ENCODE measurements at places on chromosomes 11 and 22.

GRCh38 chr11:70471254-70471653, 72.9 kb downstream of the CTTN start:
- DNase-seq: peak; percentile 53

GRCh38 chr22:35523167-35523947, 17.3 kb upstream of the RASD2 start:
- DNase-seq: no peak

DNA sequence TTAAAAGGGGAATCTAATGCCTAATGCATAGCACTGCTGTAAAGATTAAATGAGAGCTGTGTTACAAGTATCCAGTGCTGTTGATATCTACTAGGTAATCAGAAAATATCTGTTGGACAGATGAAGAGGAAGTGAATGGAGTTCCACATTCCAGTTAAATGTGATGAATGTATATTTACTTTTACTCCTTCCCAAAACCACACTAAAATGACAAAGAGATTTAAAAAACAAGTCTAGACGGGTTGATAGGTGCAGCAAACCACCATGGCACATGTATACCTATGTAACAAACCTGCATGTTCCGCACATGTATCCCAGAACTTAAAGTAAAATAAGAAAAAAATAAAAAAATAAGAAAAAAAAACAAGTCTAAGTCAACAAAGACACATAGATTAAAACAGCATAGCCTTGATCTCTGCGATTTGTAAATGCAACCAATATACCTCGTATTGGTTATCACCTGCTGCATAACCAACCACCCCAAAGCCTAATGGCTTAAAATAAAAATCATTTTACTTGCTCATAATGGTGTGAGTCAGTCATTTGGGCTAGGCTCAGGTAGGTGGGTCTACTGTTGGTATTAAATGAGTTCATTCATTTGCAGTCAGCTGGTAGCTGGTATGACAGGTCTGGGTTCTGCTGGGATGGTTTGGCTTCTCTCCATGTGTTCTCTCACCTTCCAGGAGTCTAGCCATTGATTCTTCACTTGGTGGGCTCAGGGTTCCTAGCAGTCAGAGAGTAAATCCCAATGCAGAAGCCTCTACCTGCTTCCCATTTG, 39.7 kb upstream of the SLC6A5 start:
- no peak for DNase-seq

DNA sequence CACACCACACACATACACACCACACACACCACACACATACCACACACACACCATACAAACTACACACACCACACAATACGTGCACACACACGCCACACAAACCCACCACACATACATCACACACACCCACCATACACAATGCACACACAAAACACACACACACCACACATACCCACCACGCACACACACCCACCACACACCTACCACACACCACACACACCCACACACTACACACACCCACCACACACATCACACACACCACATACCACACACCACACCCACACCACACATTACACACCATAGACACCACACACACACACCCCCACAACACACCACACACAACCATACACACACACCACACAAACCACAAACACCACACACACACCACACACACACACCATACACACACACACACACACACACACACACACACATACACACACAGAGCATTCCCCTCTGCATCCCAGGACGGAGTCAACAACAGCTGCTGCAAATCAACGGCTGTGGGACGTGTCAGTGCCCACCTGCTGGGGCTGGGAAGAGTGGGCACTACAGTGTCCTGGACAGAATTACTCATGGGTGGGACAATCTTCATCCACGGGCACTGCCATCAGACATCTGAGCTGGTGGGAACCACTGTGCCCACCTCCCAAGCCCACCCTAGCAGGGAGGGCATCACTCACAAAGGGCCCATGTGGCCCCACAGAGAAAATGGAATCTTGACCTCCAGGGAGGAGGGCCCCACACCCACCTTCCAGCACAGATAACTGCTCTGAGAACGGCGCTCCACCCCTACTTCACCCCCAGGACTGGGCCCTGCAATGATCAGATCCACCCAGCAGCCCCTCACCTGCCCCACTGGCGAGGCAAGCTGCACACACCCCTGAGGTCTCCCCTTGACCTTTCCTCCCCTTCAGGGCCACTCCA, 8.4 kb downstream of the TP53I11 start:
- DNase-seq: no peak

GRCh38 chr11:43955381-43956118, 13.1 kb downstream of the C11orf96 start:
- no peak for DNase-seq

GRCh38 chr11:5004424-5005274, 10.0 kb downstream of the OR51L1 start:
- peak; percentile 8 for DNase-seq

- no peak for DNase-seq
These were observed 61.8 kb upstream of the POU2AF2 start for GRCh38 chr11:111183706-111184105.

DNA sequence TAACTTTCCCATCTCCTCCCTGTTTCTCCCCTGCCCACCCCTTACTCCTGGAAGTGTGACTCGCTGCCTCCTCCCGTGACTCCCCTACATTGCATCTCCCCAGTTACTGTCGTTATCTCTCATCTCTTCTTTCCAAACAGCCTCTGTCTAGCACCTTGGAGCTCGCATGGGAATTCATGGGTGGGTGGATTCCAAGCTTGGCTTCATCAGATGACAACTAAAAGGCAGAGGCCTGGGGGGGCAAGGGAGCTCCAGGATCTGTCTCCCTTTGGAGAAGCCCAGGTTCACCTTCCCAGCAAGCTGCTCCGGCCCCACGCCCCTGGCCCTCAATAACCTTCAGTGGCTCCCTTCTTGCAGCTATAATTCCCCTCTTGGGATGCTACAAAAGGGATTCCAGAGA, 6.9 kb upstream of the CCND1 start:
- no peak for DNase-seq

DNA sequence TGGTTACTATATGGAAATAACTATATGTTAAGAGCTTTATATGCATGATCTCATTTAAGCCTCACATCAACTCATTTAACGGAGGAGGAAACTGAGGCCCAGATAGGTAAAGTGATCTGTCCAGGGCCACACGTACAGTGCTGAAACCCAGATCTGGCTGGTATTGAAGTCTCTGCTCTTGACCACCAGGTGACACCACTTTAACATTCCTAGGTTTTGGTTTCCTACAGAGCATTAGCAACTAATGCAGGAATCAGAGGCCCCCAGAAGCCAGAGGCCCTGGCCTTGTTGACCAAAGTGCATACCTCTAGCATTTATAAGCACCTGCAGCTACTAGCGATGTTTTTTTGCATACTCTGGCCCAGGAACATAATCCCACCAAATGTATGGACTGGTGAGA, 12.9 kb upstream of the LIMK2 start:
- no peak for DNase-seq

GRCh38 chr22:27283714-27284113, 517.8 kb downstream of the MN1 start:
- peak; percentile 30 for DNase-seq

GRCh38 chr11:655036-655726, 18.1 kb downstream of the DRD4 start:
- no peak for DNase-seq

- DNase-seq: no peak
These were observed 26.0 kb downstream of the FDX1 start for GRCh38 chr11:110455718-110456117.

GRCh38 chr11:65501186-65501471, 2.3 kb downstream of the MALAT1 start:
- DNase-seq: no peak

DNA sequence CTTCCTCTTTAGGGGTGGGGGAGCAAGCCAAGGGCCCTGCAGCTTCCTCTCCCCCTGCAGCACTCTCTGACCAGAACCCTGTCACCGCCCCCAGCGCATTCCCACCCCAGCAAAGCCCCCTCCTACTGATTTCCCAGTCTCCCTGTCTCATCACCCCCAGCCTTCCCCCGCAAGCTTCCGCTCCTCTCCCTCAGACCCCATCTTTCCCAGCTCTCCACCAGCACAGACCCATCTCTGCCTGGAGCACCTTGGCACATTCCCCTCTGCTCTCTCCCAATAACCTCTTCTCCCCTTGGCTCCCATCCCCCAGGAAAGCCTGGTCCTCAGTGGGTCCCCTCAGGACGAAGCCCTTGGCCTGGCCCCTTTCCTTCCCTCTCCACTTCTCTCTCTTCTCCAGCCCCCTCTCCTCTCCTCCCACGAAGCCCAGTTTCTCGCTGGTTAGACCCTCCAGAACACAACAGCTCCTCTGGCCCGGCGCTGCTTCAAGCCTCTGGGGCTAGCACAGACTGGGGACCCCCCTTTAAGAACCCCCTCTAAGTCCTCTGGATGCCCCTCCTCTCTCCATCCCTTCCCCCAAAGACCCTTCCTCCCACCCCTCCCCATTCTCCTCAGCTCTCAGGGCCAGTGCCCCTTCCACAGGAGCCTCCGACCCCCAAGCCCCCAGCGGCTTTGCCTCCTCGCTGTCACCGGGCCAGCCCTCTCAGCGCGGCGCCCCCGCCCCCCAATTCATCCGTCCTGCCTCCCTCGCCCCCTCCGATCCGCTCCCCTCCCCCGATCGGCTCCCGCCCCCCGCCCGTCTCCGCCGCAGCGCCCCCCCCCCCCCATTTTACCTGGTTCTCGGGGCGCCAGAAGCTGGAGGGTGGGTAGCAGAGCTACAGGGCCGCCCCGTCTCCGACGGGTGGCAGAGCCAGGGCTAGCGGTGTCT, 594 bp downstream of the NRXN2 start:
- no peak for DNase-seq

GRCh38 chr22:24353121-24353520, 74.3 kb upstream of the ADORA2A start:
- no peak for DNase-seq

- DNase-seq: peak; percentile 14
These were observed 42.6 kb upstream of the P4HA3 start for GRCh38 chr11:74354036-74354435.

DNA sequence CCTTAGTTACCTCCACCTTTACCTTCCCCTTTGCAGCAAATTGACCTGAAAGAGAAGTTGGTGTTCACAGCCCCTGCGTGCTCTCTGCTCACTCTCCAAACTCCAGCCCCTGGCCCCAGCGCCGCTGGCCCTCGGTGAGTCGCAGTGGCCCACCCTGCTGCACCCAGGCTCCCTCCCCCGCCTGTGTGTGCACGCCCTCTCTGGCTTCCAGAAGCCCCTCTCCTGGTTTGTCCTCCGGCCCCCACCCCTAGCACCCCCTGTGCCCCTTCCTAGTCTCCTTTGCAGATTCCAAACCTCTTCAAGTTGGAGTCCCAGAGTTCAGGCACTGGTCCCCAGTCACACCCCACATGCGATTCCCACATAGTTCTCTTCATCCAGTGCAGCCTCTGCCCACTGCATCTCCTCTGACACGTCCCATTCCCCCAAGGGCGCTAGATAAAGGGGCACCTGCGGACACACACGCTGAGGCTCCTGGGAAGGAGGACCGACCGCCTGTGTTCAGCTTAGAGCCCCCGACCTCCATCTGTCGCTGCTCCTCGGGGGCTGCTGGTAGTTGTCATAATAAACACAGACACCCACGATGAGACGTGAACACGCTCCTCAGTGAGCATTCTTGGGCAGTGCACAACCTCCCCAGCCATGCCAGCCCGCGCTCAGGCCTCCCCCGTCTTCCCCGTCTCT, 1.5 kb upstream of the PHRF1 start:
- no peak for DNase-seq

DNA sequence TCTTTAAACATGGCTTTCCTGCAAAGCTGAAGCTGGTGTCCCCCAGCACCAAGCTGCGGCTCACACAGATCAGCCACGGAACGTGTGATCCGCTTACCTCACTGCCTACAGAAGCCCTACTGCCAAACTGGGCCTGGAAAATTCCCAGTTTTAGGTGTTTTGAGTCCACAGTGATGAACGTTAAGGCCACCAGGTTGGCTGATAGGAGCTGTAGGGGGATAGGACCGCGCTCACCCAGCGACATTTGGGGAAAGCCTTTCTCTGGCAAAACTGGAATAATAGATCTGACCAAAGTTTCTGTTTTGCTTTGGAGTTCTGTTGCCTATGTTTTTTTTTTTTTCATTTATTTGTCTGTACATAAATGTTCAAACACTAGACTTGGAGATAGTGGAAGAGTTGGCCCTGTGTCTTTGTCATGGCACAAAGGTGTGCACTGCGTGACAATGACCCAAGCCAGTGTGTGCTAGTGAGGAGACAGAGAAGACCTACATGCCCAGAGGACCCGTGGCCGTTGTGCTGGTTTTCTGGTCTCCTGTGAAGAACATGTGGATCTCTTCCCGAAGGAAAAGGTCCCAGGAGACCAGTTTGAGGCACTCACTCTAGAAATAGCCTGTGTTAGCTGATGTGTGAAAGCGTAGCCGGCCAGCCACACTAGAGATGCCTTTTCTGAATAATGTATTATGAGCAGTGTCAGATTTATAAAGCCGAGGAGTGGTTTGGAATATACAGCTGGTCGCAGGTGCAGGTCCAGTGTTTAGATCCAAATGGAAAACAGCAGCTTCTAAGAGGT, 15.0 kb downstream of the ASPHD2 start:
- no peak for DNase-seq

- DNase-seq: no peak
These were observed 1127.4 kb upstream of the CCDC90B start for GRCh38 chr11:84413549-84413948.

GRCh38 chr22:22552630-22553029, 6.4 kb downstream of the PRAME start:
- no peak for DNase-seq

DNA sequence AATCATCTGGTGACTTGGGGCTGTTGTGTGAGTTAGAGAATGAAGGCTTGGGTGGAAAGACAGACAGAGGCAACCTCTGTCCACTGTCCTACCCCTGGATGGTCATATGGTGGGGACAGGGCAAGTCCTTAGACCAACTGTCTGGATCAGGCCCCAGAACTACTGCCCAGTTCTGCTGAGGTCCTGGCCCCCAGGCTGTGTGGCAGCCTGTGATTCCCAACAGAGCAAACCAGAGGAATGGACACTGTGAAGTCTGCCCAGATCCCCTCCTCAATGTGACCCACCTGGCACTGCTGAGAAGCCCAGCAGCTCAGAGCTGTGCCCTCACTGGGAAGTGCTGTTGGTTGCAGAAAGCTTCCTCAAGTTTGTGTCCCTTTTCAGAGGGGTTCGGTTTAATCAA, 69.0 kb downstream of the GGTLC2 start:
- no peak for DNase-seq

- no peak for DNase-seq
These were observed 10.2 kb upstream of the MS4A12 start for GRCh38 chr11:60482361-60482760.

GRCh38 chr11:100970283-100971164, 159.1 kb downstream of the PGR start:
- DNase-seq: no peak

Measured in hepatic stellate cell (primary cell).